ENCODE measurements at places on chromosomes 3 and 15.

- no peak for DNase-seq
These were observed 4.3 kb downstream of the PROS1 start for GRCh38 chr3:93969443-93969842.

- DNase-seq, result no peak
These were observed 43.6 kb downstream of the ROBO1 start for GRCh38 chr3:79724206-79724605.

DNA sequence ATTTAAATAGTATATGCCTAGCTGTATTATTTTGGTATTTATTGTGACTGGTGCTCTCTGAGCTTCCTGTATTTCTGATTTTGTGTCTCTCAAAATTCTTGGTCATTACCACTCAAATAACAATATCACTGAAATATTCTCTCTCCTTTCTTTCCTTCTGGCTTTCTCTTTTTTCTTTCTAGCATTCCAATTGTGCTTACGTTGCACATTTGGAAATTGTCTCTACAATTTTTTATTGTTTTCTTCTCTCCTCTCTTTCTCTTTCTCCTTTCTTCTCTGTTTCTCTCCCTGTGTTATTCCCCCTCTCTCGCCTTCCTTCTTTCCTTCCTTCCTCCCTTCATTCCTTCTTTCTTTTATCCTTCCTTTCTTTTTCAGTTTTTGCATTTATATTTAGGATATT, 89.6 kb upstream of the MCTP2 start:
- no peak for DNase-seq

GRCh38 chr3:28467414-28467813, 118.8 kb upstream of the AZI2 start:
- DNase-seq, result no peak

- no peak for DNase-seq
These were observed 1.8 kb downstream of the GORASP1 start for GRCh38 chr3:39105687-39106063.

- DNase-seq, result no peak
These were observed 21.6 kb upstream of the RASA2 start for GRCh38 chr3:141465221-141465620.

GRCh38 chr3:73874606-73875369, 250.0 kb upstream of the PDZRN3 start:
- no peak for DNase-seq

GRCh38 chr3:32366638-32367397, 24.8 kb upstream of the CMTM7 start:
- DNase-seq, result no peak

- no peak for DNase-seq
These were observed 289.6 kb upstream of the C2CD4B start for GRCh38 chr15:62454567-62455172.

DNA sequence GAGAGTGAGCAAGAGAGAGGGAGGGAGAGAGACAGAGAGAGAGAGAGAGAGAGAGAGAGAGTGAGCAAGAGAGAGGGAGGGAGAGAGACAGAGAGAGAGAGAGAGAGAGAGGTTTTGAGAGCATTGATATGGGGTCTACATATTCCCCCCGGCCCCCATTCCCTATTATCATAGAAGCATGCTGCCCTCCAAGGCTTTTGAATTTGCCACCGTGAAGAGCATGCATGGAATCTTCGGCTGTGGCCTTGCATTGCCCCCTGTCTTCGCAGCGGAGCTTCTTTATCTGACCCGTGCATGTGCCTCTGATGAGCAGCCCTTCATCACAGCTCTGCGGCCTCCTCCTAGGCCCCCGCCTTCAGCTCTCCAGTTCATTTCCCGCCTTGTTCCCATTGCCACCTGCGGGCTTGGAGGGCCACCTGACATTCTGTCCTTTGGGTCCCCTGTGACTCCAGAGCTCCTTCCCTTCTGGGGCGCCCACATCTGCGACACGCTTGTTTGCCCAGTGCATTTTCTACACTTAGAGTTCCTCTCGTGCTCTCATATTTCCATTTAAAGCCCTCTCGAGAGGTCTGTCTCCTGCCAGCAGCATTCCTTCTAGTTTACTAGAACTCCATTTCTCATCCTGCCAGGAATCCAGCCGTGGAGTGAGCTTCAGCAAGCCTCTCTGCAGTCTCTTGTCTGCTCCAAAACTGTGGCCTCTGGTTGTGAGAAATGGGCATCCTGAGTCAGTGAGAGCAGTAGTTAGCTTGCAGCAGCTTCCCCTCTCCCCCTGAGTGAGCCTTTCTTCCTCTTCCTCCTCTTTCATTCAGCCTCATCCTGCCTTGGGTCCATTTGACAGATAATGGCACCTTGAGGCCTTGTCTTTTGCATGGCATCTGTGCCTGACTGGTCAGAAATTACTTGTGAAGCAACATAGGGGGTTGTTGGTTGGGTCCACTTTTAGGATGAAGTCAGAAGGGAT, 25.3 kb downstream of the LPP start:
- DNase-seq, result no peak

- DNase-seq, result no peak
These were observed 47.6 kb downstream of the ZBTB38 start for GRCh38 chr3:141415953-141416352.

DNA sequence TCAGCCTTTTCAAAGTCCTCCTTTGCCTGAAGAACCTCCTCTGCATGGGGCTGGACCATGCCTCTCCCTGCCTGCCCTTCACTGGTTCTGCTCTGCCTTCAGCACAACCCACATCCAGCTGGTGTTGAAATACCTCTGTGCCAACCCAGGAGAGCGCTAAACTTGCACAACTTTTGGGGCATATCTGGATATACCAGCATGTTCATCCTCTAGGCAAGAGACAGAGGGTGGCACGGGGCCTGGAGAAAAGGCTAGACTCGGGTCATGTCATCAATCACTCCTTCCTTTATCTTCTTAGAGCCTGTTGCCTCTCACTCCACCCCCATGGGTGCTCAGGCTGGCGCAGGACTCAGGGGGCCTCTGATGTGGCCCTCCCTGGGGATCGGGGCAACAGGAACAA, 4.8 kb downstream of the SEMA4B start:
- DNase-seq, result no peak

GRCh38 chr3:159253860-159254259, 452.0 kb downstream of the MFSD1 start:
- no peak for DNase-seq

DNA sequence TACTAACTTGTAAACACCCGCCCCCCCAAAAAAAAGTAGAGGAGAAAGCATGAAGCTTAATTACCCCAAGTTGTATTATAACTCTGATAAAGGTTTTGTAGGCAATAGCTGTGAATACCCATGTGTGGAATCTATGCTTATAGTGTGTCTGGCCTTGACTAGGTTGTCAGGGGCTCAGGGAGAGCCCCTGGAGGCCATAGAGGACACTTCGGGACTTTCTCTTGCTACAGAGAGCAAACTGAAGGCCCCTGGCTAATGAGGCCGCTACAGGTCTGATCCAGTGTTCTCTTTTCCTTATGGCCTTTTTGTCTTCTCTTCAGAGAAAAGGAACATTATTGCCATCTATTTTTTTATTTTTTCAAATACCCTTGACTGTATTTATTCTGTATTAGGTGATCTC, 19.1 kb upstream of the SCAANT1 start:
- no peak for DNase-seq

DNA sequence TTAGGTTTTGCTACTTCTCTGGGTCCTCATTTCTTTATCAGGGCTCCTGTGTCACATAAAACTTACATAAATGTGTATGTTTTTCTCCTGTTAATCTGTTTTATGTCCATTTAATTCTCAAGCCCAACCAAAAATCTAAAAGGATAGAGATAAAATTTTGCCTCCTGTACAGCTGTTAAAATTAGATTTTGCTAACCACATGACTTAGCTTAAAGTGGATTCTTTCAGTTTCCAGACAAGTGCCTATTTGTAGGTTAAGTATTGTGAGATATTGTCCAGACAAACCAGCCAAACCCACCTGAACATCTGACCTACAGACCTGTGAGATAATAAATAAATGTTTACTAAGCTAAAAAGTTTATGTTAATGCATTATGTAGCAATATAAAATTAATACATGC, 465.5 kb downstream of the SI start:
- no peak for DNase-seq

DNA sequence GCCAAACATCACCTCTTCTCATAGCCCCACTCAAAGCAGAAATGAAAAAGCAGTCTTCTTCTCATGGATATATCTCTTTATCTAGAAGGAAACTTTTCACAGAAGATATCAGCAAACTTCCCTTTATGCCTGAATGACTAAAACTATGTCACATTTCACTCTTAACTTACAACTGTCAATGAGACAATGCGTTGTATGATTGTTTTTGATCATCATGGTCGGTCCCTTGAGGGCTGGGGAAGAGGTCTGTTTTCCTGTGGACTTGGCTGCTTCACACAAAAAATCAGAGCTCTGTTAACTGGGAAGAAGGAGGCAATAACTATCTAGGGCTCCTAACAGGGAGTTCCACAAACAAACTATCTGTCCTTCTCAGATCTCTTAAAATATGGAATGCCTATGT, 5.1 kb downstream of the NLGN1 start:
- DNase-seq, result no peak

- DNase-seq, result no peak
These were observed 118.5 kb downstream of the TLE3 start for GRCh38 chr15:69979262-69979661.

- DNase-seq, result no peak
These were observed 32.9 kb downstream of the DAPK2 start for GRCh38 chr15:64013179-64014062.

Data from stimulated activated CD4-positive, alpha-beta T cell treated with anti-CD3 and anti-CD28 coated beads, TNF-alpha, amount 100 ng/mL, for 4 hours (primary cell).